ENCODE measurements at places on chromosomes 12 and 14.

GRCh38 chr14:36009643-36010042 is 166.9 kb downstream of the PTCSC3 start:
- DNase-seq, result no peak

- DNase-seq, result no peak
Observed at GRCh38 chr14:99809360-99809759, 16.1 kb downstream of the EML1 start.

DNA sequence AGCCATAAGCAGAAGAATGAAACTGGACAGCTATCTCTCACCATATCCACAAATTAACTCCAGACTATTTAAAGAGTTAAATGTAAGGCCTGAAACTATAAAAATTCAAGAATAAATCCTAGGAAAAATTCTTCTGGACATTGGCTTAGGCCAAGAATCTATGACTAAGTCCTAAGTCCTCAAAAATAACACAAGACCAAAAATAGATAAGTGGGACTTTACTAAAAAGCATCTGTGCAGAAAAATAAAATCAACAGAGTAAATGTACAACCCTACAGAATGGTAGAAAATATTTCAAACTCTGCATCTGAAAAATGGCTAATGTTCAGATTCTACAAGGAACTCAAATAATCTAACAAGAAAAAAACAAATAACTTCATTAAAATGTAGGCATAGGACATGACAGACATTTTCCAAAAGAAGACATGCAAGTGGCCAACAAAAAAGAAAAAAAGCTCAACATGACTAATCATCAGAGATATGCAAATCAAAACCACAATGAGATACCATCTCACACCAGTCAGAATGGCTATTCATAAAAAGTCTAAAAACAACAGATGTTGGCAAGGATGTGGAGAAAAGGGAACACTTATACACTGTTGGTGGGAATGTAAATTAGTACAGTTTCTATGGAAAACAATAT is 61.0 kb upstream of the PPFIA2 start:
- no peak for DNase-seq

- no peak for DNase-seq
Observed at GRCh38 chr14:24889843-24890242, 160.1 kb downstream of the STXBP6 start.

- no peak for DNase-seq
Observed at GRCh38 chr14:87767567-87767901, 225.4 kb downstream of the GALC start.

- DNase-seq, result no peak
Observed at GRCh38 chr14:90604356-90604755, 207.5 kb downstream of the CALM1 start.

DNA sequence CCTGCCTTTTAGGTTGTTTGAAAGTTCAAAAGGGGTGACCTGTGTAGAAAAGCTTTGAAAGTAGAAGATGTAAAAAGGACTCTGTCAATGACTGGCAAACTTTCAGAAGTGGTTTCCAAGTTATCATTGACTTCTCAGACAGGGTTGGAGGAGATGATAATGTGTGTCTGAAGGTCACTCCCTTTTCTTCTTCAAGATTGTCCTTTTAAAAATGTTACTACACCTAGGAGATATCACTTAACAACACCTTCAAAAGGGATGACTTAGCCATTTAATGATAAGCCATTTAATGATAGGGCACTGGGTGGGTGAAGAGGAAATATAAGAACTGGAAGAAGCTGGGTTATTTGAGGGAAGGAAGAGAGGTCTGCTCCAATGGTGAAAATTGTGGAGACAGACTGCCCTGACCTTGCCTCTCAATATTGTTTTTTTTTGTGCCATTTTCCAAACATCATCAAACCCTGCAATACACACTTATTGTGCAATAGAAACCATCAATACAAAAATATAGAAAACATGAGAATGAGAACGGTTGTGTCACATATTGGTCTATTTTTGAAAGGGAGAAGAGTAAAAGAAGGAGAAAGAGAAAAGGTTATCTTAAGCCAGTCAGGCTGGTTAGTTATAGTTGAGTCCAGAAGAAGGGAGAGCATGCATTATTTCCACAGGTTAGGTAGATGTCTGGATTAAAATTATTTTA is 38.8 kb downstream of the BEST3 start:
- DNase-seq, result no peak

GRCh38 chr12:4296751-4297150 is 23.2 kb downstream of the CCND2 start:
- no peak for DNase-seq

- no peak for DNase-seq
Observed at GRCh38 chr12:123280971-123281370, 9.3 kb upstream of the CDK2AP1 start.

DNA sequence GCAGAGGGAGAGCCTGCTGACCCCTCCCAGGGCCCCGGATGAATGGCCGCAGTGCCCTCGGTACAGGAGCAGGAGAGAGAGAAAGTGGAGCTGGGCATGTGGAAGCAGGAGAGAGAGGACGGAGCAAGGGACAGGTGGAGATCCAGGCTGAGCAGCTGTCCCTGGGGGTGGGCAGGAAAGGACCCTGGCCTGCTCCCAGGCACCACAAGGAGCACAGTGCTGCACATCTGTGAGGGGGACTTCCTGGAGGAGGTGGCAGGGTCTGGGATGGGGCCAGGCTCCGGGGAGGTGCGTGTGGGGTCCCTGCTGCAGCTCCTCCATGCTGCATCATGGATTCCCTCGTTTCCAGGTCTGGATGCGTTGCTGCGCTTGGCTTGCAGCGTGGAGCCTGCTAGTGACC is 13.0 kb upstream of the DLK1 start:
- no peak for DNase-seq

DNA sequence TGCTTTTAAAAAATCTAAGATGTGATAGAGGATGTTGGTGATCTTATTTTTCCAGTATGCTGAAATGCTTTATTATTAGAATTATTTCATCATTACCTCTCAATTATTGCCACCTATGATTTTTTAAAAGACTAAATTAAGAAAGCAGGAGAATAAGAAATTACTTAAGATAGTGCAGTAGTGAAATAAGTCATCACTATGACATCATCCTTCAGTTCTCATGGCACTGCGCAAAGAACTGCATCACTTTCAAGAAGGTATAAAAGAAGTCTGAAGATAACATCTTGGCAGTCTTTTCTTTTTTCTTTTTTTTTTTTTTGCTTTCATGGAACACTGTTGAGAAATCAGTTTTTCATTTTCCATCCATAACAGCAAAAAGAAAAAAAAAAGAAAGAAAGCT is 24.4 kb downstream of the NT5DC3 start:
- DNase-seq, result no peak

GRCh38 chr12:100752841-100753240 is 41.7 kb upstream of the ANO4 start:
- no peak for DNase-seq

GRCh38 chr12:123398550-123399254 is 14.8 kb downstream of the KMT5A start:
- no peak for DNase-seq

- DNase-seq, result no peak
Observed at GRCh38 chr12:79690638-79691510, at the start of gene PAWR. TSS of gene PAWR (minus strand) at chr12:79690964. CDS start at chr12:79690244, 720 bp downstream.

DNA sequence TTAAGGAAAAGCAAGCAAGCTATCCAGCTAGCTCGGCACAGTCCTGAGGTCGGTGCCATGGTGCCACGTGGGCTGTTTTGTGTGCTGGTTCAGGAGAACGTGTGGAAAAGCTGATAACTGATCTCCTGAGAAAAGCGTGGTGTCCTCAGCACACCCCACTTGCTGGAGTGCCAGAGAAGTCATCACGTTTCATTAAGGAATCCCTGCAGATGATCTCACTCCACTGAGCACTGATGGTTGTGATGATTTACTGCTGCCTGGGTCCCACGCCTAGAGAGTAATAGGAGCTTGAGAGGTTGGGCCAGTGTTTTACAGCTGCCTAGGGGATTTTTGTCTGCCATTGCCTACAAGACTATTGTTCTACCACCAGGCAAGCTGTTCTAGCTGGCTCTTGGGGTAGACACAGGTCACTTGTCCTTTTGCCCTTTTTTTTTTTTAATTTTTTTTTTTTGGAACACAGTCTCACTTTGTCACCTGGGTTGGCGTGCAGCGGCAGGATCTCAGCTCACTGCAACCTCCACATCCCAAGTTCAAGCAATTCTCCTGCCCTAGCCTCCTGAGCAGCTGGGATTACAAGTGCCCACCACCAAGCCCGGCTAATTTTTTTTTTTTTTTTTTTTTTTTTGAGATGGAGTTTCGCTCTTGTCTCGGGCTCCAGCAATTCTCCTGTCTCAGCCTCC is 42.3 kb upstream of the EVL start:
- DNase-seq, result no peak

GRCh38 chr12:52054833-52055730 is 3.8 kb downstream of the NR4A1 start:
- DNase-seq, result no peak

DNA sequence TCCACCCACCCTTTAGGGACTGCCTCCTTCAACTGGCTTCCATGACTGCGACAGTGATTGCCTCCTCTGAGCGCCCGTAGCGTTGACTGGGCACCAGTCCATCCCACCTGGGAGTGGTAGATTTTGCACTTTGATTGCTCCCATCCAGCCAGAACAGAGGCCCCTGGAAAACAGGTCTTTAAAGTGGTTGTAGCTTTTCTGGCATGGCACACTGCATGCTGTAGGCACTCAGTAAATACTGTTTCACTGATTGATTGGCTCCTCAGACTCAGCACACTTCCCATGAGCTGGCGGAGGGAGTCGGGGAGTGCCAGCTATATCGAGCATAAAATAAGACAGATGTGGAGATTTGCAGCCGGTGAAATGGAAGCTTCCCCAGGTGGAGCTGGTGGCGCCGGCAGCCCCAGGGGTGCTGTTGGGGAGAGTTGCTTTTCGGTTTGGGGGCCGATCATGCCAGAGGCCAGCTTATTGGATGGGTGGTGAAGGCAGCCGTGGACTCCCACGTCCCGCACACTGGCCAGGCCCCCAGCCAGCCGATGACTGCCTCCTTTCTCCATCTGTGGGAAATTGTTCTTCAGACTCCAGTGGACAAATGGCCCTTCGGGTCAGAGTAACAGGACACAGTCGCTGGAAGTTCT is 200.2 kb downstream of the TSPAN9 start:
- no peak for DNase-seq

DNA sequence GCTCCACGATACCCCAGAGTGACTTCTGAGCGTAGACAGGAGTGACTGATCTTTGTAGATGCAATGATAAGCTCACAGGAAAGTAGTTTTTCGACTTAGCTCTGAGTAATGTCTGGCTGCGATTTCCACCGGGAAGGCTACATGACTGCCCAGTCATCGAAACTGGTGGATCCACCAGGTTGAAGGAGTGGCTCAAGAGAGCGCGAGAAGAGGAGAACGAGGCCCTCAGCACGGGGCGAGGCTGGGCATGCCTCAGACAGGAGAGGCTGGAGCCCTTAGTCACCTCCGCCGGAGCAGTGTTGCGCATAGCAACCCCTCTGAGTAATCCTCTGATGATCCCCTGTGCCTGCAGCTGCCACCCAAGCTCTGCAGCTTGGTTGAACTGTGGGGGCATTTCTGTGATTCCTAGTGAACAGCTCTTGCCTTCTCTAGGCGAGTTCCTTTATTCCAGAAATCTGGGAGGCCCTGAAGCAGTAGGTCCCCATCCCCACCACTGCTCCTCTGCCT is 25.6 kb downstream of the ELK3 start:
- no peak for DNase-seq

Measured in activated CD4-positive, CD25-positive, alpha-beta regulatory T cell (primary cell).